Head of caudate nucleus (tissue), 42 donors: ENCODE measurements at places on chromosomes 2 and 18.

DNA sequence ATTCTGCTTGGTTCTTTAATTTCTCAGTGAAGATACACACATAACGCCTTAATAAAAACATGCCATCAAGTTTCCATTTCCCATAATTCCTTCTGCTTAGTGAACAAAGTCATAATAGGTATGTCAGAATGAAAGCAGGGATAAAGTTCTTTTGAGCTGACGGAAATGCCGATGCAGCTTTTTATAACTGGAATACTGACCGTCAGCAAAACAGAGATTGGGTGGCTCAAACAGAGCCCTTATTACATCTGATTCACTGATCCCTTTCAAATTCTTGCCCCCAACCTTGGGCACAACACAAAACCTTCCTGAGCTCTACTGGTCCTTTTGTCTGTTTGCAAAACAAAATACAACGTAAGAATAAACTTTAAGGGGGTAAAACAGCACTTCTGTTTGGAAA is 140.4 kb downstream of the CDH2 start:
- DNase-seq: no peak

DNA sequence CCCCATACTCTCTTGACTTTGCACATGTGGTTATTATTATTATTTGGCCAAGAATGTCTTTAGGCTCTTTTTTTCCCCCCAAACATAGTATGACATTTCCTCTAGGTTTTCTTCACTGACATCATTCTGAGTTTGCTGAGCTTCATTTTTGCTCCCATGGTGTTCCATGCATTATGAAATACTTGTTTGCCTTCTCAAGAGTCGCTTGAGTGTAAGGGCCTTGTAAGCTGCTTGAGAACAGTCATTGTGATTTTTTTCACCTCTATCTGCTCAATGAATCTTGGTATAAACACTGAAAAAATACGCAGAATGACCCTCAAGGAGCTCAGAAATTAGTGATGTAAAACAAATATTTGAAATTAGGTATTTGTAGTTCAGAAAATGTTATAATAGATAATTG is 688.9 kb downstream of the CNTNAP5 start:
- DNase-seq: no peak

- no peak for DNase-seq
These were observed 862 bp upstream of the TMEM177 start for GRCh38 chr2:119678021-119678656.

- peak; percentile 21 for DNase-seq
These were observed 99.3 kb downstream of the STK39 start for GRCh38 chr2:168147830-168148794.

- DNase-seq: no peak
These were observed 11.4 kb downstream of the G6PC2 start for GRCh38 chr2:168912466-168912865.

DNA sequence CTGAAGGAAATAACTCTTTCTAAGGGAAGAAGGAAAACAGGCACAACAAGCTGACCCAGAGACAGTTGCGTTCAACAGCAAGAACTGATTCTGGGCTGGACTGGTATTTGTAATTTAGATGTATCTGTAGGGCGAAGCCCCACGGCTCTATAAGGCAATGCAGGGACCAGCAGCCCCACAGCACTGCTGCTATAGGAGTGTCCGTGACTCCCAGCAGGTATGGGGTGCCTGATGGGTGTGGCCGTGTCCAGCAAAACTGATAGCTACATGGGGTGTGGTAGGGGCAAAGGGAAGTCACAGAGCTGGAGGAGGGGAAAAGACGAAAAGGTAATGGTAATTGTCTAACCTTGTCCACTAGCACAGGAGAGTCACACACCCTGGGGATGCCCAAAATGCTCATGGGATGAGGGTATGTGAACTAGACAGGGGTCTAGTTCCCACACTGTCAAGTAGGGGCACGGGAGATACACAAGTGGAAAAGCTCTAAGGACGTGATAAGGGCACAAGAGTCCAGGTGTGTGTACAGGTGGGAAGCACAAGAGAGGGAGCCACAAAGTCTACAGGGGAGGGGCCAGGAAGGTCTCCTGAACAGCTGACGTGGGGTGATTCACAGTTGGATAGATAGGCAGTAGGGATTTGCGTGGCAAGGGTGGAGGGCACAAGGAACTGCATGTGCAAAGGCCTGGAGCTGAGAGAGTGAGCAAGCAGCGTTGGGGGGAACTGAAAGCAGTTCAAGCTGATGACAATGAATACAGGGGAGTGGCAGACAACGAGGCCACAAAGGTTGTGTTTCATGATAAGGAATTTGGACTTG is 48.5 kb upstream of the ASPRV1 start:
- no peak for DNase-seq

GRCh38 chr18:11947214-11948191 is 33.8 kb upstream of the IMPA2 start:
- peak; percentile 86 for DNase-seq

DNA sequence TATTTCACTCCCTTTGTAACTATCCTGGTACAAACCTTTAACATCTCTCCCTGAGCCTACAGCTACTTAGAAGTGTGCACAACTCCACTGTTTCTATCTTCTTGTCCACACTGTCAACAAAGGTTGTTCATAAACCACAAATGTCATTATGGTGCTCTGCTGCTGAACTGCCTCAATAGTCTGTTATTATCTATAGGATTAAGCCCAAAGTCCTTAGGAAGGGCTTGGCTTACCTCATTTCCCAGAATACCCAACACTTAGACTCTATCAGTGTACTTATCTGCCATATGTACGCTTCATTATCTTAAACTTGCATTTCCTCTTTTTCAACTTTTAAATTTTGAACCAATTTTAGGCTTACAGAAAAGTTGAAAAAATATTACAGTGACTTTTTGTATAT is 94.2 kb downstream of the HNMT start:
- no peak for DNase-seq

DNA sequence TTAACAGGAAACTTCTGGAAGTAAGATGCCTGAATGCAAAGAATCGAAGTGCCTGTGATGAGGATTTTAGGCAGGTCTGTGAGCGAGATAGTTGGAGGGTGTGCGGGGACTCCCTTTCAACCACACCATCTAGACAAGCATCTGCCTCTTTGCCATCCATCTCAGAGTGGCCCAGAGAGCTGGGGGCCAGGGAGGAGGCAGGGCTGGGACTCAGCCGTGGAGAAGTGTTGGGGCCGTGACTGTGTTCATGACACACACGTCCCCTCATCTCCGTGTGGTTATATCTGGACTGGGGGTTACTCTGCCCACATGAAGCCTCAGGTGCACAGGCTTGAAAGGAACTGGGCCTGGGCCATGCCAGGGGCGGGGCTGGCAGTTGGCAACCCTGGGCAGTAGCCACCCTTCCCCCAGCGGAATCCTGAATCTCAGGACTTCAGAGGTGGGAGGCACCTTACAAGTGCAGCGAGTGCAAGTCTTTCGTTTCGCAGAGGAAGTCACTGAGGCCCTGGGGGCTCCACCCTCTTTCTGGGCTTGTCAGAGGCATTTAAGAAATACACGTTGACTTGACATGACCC is 112.5 kb downstream of the SLC4A3 start:
- DNase-seq: no peak

- no peak for DNase-seq
These were observed 127.5 kb upstream of the ID2 start for GRCh38 chr2:8554296-8554806.
